Activated T-cell treated with anti-CD3 and anti-CD28 coated beads, Interleukin-2, amount 50 U/mL, for 4 hours (primary cell): ENCODE measurements at places on chromosomes 3 and 15. TPM values are rescaled to one million over a fixed set of nuclear protein-coding genes. Genes with fewer than 3 reads are reported as not detected.

Gene CHRFAM7A
- total RNA-seq, result 0.90 TPM

Gene ZNF860
- total RNA-seq, result 0.66 TPM

Gene POC1A
- 11.7 TPM for total RNA-seq

Gene ZNF501
- 2.2 TPM for total RNA-seq

Gene RTP3
- total RNA-seq, result not detected

Gene CSTA
- total RNA-seq, result not detected

Gene TCAIM
- total RNA-seq, result 9.0 TPM

Gene SYNPR
- not detected for total RNA-seq

Gene STXBP5L
- total RNA-seq, result not detected

Gene GPR149
- not detected for total RNA-seq

Gene LHFPL4
- total RNA-seq, result not detected

Gene EPM2AIP1
- 9.8 TPM for total RNA-seq

Gene CHSY1
- 88.0 TPM for total RNA-seq

Gene PCBP4
- 10.4 TPM for total RNA-seq

Gene CTXN2
- total RNA-seq, result not detected

Gene TEX55
- not detected for total RNA-seq

Gene ROBO1
- total RNA-seq, result 0.95 TPM

Gene PRRT3
- 7.6 TPM for total RNA-seq

Gene NRG4
- not detected for total RNA-seq

Gene MRPS25
- 76.2 TPM for total RNA-seq

Gene LIPH
- 0.05 TPM for total RNA-seq

Gene RETNLB
- total RNA-seq, result not detected

Gene ZNF774
- 0.46 TPM for total RNA-seq

Gene TMEM207
- not detected for total RNA-seq

Gene PCLAF
- 20.8 TPM for total RNA-seq

Gene ALPK3
- 0.11 TPM for total RNA-seq

Gene FAM227B
- total RNA-seq, result 1.3 TPM

Gene EBLN2
- 3.2 TPM for total RNA-seq

Gene RNF168
- 22.4 TPM for total RNA-seq

Gene ST8SIA2
- not detected for total RNA-seq

Gene LACTB
- 13.6 TPM for total RNA-seq

Gene NUP210
- 82.0 TPM for total RNA-seq

Gene CD96
- total RNA-seq, result 25.2 TPM

Gene CCDC51
- total RNA-seq, result 21.7 TPM

Gene PAQR5
- 0.05 TPM for total RNA-seq

Gene PRSS50
- not detected for total RNA-seq

Gene OXTR
- total RNA-seq, result 1.2 TPM

Gene FAM174B
- total RNA-seq, result 6.2 TPM

Gene HESX1
- not detected for total RNA-seq

Gene LIPC
- not detected for total RNA-seq

Gene SOX2
- not detected for total RNA-seq

Gene PCNP
- 186 TPM for total RNA-seq

Gene FMN1
- 0.66 TPM for total RNA-seq

Gene PLA2G4E
- not detected for total RNA-seq

Gene TRIM59
- 15.1 TPM for total RNA-seq

Gene RASL12
- total RNA-seq, result not detected

Gene SAMD7
- total RNA-seq, result not detected

Gene CCRL2
- total RNA-seq, result 0.76 TPM

Gene NEDD4
- total RNA-seq, result 8.0 TPM

Gene TMEM158
- 0.89 TPM for total RNA-seq

Gene DUOXA2
- not detected for total RNA-seq

Gene ACP3
- not detected for total RNA-seq

Gene ECE2
- not detected for total RNA-seq

Gene TMCO5A
- not detected for total RNA-seq
